Tibial artery (tissue), 4 donors: ENCODE measurements at places on chromosomes 7 and 10.

DNA sequence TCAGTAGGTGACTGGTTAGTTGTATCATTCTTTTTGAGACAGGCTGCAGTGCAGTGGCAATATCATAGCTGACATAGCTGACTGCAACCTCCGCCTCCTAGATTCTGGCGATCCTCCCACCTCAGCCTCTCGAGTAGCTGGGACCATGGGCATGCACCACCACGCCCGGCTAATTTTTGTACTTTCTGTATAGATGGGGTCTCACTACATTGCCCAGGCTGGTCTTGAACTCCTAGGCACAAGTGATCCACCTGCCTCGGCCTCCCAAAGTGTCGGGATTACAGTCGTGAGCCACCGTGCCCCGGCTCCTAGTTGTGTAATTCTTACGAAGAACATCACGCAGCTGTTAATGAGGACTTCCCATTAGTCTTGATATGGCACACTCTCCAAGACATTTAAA lies 123.4 kb upstream of the VKORC1L1 start:
- H3K27ac ChIP-seq: peak overlapping the region; percentile 91
- H3K4me1 ChIP-seq: peaks cover 38% of the 10 kb centered on the region
- DNase-seq: no peak
- no peak overlapping the region for H3K4me3 ChIP-seq
- H3K27me3 ChIP-seq: no peaks in the 10 kb centered on the region

DNA sequence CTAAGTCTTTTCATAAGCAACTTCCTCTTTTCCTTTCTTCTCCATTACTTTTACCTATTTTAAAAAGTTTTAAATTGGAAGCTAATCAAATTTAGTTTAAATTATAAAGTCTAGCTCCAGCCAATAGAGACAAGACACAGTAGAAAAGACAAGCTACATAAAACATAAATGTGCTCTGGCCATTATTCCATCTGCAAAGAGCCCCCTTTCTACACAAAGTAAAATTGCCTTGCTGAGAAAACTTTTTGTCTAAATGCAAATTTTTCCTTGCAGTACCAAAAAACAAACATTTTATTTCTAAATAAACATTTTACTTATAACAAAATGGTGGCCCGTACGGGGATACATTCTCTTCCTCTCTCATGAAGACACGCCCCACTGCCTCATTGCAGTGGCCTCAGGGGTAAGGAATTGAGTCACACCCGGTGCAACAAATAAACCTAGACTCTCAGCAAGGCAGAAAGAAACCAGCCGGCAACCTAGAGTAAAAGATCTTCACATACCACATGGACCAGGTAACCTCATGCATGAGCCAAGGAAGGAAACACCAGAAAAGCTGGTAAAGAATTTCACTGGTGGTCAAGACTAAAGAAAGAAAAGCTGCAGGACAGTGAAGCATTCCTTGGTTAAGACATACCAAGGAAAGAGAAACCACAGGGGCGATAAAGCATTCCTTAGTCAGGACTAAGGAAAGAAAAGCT lies 71.6 kb upstream of the ZNF746 start:
- no peak overlapping the region for H3K27ac ChIP-seq
- H3K4me1 ChIP-seq: no peaks in the 10 kb centered on the region
- peaks cover 21% of the 10 kb centered on the region for H3K36me3 ChIP-seq
- H3K27me3 ChIP-seq: no peaks in the 10 kb centered on the region

DNA sequence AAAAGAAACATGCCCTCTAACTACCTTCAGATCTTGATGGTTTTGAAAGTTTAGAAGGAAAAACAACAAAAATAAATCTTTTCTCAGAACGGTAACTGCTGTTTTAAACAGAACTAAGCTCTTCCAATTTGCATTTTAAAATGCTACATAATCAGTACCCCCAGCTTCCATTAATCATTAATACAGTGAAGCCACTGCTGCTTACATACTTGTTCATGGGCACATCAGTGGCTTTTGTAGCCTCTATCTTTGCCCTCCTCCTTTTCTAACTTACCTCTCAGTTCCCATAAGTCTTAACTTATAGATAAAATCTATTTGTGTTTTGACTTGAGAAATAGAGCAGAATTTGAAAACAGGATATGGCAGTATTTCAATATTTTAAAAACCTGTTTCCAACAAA lies 109.1 kb downstream of the POLL start:
- no peak overlapping the region for H3K27ac ChIP-seq
- no peaks in the 10 kb centered on the region for H3K4me1 ChIP-seq
- DNase-seq: no peak
- no peaks in the 10 kb centered on the region for H3K27me3 ChIP-seq
- no peak overlapping the region for H3K4me3 ChIP-seq

GRCh38 chr10:21022821-21023220 lies 125.7 kb upstream of the NEBL start:
- DNase-seq: no peak
- H3K27ac ChIP-seq: no peak overlapping the region
- H3K27me3 ChIP-seq: no peaks in the 10 kb centered on the region
- H3K36me3 ChIP-seq: no peaks in the 10 kb centered on the region
- H3K4me3 ChIP-seq: no peak overlapping the region
- H3K4me1 ChIP-seq: no peaks in the 10 kb centered on the region

DNA sequence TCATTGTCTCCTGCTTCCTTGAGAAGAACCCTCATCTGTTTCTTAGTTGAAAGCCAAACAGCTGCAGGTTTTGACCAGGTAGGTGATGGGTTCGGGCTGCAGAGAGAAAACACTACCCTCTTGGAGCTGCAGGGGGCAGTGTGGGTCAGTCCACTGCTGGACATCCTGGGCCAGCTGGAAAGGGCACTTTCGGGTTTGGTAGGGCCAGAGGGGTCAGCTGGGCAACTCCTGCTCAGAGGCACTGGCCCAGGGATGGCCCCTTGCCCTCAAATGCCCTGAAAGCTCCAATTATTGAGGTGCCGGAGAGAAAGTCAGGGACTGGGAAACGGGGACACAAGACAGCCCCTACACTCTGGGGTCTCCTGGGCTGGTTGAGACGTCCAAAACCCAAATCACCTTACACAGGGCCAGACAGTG lies 90.7 kb downstream of the MKI67 start:
- peaks cover 15% of the 10 kb centered on the region for H3K4me1 ChIP-seq
- no peaks in the 10 kb centered on the region for H3K27me3 ChIP-seq
- no peaks in the 10 kb centered on the region for H3K36me3 ChIP-seq
- no peak overlapping the region for H3K4me3 ChIP-seq

DNA sequence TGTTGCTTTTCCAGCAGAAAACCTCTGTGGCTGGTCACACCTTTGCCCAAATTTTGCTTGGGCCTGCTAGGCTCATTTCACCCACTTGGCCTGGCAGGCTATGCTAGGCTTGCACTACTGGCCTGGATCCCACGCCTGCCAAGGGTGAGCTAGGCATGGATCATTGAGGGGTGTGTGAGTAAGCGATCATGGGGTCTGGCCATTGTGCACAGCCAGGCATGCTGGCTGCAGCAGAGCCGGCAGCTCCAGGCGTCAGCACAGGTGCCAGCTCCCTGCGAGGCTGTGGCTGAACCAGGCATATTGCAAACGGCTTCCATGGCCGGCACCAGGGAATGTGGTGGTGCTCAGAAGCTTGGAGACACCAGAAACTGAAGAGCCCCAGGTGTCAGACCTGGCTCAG lies 19.2 kb downstream of the CFAP70 start:
- H3K27ac ChIP-seq: no peak overlapping the region
- H3K4me1 ChIP-seq: no peaks in the 10 kb centered on the region
- no peaks in the 10 kb centered on the region for H3K36me3 ChIP-seq
- DNase-seq: no peak
- H3K27me3 ChIP-seq: no peaks in the 10 kb centered on the region

DNA sequence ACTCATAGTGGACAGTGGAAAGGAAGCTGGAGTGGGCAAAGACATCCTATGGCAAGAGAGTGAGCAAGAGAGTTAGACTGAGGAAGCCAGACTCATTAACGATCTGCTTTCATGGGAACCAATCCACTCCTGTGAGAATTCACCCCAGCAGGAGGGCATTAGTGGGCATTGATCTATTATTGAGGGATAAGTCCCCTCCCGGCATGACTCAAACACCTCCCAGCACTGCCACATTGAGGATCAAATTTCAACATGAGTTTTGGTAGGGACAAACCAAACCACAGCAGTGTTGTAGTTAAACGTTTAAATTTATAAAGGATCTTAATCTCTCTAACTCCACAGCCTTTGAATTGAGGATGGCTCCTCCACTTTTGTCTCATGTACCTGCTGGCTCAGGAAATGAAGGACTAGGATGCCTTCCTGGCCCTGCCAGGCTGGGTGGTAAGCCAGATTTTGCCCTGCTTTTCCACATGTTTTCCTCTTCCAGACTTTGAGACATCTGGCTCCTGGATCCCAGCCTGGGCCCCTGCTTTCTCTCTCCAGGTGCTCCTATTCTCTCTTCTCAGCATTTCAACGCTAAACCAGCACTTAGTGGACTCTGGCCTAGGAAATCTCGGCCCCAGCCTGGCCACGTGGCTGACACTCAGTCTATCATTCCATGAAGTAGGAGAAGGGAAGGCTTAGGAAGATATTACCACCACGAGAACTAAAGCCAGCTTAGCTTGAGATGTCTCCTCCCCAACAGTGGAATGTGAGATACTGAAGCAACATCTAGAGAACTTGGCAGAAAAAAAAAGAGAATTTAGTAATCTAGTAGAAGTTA lies 96.5 kb upstream of the PIP4K2A start:
- DNase-seq: no peak
- H3K4me3 ChIP-seq: no peak overlapping the region
- H3K36me3 ChIP-seq: no peaks in the 10 kb centered on the region

- DNase-seq: no peak
- no peak overlapping the region for H3K4me3 ChIP-seq
- no peak overlapping the region for H3K27ac ChIP-seq
- H3K36me3 ChIP-seq: peaks cover 23% of the 10 kb centered on the region
- no peaks in the 10 kb centered on the region for H3K4me1 ChIP-seq
- no peaks in the 10 kb centered on the region for H3K27me3 ChIP-seq
Measured at GRCh38 chr7:157418204-157419034, 81.6 kb downstream of the DNAJB6 start.

DNA sequence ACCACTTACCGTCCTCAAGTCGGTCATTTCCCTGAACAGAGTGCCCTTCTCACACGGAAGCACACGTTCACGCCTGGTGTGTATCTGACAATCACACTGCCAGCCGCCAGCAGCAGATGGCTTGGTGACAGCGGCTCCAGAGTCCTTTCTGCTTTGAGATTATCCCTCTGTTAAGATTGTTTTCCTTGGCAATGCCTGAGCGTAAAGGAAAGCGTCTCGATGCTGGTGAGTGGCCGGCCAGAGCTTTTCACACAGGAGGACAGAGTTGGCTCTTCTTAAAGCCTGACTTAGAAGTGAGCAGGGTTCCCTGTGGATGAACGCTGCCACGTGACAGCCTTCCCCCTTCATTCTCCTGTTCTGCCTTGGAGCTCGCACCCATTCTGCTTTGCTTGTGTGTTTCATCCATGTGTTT lies 22.1 kb upstream of the PRKAR1B start:
- peaks cover 50% of the 10 kb centered on the region for H3K36me3 ChIP-seq
- peaks cover 14% of the 10 kb centered on the region for H3K4me1 ChIP-seq
- H3K4me3 ChIP-seq: no peak overlapping the region
- H3K27me3 ChIP-seq: no peaks in the 10 kb centered on the region
- no peak for DNase-seq

DNA sequence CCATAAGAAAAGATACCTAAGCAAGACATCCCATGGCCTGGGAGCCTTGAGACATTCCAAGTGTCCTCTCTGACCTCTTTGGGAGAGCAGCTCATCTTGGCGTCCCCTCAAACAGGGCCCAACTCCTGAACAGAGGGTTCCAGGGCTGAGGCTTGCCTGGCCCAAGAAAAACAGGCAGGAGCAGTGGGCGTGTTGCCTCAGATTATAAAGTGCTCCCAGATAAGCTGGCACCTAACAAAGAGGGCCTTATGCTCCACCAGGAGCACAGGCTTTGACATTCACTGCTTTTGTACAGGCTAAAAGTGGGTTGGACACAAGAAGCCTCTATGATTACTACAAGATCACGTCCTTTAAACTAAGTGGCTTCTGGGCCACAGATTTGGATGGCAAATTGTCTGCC lies 193.1 kb downstream of the FGFR2 start:
- H3K36me3 ChIP-seq: no peaks in the 10 kb centered on the region
- no peak for DNase-seq
- no peak overlapping the region for H3K27ac ChIP-seq
- H3K4me3 ChIP-seq: no peak overlapping the region
- H3K4me1 ChIP-seq: no peaks in the 10 kb centered on the region
- no peaks in the 10 kb centered on the region for H3K27me3 ChIP-seq

DNA sequence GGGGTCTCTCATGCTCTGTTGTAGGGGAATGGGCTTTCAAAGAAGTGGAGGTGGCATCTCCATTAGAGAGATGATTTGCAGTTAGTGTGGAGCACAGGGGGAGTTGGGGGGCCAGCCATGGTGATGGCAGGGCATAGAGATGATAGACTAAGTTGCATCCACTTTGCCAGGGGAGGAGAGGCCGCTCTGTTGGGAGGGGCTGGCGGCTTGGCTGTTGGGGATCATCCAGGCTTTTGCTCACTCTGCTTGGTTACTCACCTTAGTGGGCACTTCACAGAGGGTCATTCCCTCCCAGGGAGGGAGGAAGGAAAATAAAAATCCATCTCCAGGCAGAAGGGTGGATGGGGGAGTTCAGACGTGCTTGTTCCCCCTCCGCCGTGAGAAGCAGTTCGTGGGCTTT lies 31.4 kb upstream of the CDH23 start:
- H3K27me3 ChIP-seq: no peaks in the 10 kb centered on the region
- H3K27ac ChIP-seq: no peak overlapping the region
- peaks cover 7% of the 10 kb centered on the region for H3K36me3 ChIP-seq
- DNase-seq: no peak
- H3K4me1 ChIP-seq: no peaks in the 10 kb centered on the region
